ENCODE measurements at places on chromosomes 2 and 18. TPM values are rescaled to one million over a fixed set of nuclear protein-coding genes. Genes with fewer than 3 reads are reported as not detected.
A peak's percentile ranks its signal among the peaks of the same experiment; 100 is the strongest.

DNA sequence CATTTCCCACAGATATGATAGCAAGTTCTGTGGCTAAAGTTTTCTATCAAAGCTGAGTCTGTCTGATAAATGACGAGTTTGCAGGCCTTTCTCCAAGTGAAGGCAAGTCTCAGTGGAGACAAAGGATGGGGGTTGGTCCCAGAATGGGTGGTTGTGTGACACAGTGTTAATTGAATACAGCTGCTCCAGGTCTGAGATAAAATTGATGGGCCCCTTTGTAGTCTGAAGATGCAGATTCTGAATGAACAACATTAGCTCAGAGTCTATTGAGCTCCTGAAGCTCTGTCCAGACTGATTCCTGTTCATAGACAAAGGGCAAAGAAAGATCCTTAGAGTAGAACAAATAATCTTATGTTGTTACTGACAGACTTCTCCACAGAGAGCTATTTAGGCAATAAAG is 296.9 kb upstream of the CYRIA start:
- DNase-seq = no peak

- DNase-seq = peak; percentile 40
These were observed 1167.5 kb downstream of the DPP10 start for GRCh38 chr2:115609978-115610377.

GRCh38 chr2:150555611-150556356 is 68.3 kb upstream of the RND3 start:
- DNase-seq = no peak

GRCh38 chr2:207635468-207636200 is 10.4 kb upstream of the METTL21A start:
- no peak for DNase-seq

GRCh38 chr2:83689402-83689801 is 769.7 kb downstream of the SUCLG1 start:
- no peak for DNase-seq

GRCh38 chr2:172870396-172870795 is 134.8 kb downstream of the RAPGEF4 start:
- no peak for DNase-seq

DNA sequence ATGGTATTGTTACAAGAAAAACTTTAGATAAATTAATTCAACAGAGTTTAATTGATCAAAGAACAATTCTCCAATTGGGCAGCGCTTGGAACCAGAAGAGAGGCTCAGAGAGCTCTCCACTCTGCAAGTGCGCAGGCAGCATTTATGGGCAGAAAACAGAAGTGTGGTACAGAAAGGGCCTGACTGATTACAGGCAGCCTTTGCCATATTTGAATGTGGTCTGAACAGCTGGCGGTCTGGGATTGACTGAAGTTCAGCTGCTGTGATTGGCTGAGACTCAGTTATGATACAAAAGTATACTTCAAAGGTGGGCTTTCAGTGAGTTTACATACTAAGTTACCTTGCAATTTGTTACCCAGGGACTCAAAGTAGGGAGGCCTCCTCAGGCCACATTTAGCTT is 301.3 kb upstream of the ID2 start:
- no peak for DNase-seq

DNA sequence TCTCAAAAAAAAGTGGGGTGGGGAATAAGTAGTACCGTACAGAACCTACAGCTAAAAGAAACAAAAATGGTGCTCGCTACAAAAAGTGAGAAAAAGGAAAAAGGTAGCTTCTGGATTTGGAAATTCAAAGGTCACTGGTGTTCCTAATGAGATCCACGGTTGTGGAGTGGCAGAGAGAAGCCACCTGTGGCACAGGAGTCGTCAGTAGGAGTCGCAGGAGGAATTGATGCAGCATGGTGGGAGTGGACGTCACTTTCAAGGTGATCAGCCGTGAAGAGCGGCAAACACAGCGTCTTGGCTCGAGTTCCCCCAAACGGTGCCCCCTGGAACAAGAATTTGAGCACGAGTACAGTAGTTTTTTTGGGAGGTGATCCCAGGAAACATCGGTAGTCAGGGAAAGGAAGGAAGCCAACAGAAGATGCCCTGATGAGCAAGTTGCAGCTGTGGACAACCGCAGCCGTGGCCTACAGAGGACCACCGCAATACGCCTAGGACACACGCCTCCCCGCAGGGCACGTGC is 1.4 kb upstream of the TTL start:
- no peak for DNase-seq

The ABHD1 gene
- total RNA-seq = 0.37 TPM

The CHRND gene
- not detected for total RNA-seq

DNA sequence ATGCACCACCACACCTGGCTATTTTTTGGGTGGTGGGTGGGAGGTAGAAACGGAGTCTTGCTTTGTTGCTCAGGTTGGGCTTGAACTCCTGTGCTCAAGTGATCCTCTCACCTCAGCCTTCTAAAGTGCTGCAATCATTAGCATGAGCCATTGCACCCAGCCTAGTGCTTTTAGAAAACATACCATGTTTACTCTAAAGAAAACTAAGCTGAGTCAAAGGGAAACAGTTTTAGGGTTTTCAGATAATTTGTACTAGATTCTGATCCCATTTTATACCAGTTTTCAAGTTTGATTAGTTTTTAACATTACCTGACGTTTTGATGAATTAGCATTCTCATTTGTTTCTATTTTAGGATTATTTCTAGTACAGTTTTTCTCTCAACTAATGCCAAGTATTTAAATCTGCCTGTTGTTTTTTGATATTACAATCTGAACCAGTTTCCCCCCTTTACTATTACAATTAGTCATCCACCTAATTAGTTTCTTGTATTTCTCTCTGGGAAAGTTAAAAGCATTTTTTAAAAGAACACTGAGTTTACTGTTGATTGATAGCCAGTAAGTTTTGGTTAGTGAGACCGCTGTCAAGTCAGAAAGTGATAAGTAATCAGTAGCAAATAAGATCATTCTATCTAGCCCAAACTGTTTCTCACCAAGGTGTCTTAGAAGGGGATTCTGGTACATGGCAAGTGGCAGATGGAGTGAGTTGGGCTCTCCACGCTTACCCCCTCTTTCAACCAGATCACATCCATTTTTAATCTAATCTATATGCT is 24.2 kb upstream of the TBR1 start:
- DNase-seq = no peak

The IL36G gene
- total RNA-seq = not detected

DNA sequence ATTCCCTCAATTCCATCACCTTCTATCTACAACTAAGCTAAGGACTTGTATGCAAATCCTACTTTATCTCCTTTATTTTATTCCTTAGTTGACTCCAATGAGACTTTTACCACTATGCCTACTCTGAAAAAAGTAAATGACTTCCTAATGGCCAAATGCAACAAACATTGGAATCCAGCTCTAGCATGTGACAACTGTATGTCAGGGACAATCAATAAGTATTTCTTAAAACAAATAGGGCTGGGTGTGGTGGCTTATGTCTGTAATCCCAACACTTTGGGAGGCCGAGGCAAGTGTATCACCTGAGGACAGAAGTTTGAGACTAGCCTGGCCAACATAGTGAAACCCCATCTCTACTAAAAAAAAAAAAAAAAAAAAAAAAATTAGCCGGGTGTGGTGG is 21.8 kb downstream of the METTL4 start:
- DNase-seq = no peak

The CIB4 gene
- total RNA-seq = not detected

DNA sequence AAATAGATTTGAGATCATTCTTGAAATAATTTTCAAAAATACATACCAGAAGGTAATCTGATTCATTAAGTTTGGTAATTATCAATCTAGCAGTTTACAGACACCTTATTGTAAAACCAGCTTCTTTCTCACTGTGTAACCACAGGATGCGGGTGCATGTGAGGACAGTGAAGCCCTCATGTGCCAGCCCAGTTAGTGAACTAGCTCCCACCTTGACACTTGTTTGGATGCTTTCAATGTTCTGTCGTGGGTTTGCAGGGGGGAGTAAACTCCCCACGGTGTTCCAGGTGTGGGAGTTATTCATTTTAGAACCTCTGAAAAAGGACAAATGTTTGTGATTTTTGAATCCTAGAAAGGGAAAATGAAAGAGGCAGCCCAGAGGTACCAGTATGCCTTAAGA is 59.0 kb downstream of the WDSUB1 start:
- DNase-seq = no peak

The GPBAR1 gene
- 49.3 TPM for total RNA-seq

DNA sequence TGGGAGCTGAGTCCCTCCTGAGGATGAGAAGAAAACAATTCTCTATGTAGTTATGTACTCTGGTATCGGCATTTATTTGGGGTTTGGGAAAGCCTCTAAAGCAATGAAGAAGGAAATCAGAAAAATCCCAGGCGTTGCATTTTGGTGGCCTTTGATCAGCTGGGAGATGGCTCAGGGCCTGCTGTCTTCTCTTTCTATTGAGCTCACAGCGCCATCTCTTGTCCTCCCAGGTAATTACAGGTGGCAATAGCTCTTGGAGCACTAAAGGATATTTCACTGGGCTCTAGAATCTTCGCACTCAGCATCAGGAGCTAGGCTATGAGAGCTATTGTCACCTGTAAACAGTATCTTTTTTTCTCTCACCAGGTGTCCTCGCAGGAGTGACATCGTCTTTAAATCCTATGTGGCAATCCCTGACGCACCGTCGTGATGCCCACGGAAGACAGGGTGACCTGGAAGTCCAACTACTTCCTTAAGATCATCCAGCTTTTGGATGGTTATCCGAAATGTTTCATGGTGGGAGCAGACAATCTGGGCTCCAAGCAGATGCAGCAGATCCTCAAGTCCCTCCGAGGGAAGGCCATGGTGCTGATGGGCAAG is 76.1 kb upstream of the PMAIP1 start:
- peak; percentile 76 for DNase-seq

- no peak for DNase-seq
These were observed 33.6 kb upstream of the KCNG2 start for GRCh38 chr18:79764131-79764530.

The BOLL gene
- not detected for total RNA-seq

The CNGA3 gene
- total RNA-seq = not detected

The CAPN14 gene
- 0.14 TPM for total RNA-seq

DNA sequence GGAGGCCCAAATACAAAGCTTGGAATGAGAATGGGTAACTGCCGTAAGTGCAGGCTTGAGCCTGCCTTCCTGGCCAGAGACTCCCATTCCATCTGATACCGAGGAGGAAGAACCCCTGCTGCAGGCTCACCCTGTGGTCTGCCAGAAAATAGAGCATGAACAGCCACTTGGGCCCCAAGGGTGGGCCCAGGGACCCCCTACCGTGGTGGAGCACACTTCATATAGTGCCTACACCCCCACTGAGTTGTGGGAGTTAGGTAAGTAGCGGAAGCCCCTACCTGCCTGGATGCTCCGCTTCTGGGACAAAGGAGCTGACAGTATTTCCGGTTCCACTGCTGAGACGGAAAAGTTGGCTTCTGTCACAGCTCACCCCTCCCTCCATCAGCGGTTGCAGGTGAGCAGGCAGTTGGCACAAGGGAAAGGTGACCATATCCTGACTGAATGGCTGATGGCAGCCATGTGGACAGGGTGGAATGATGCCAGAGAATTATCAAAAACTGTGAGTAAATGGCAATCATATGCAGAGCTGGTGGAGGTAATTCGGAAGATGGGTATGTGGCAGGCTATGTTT is 11.5 kb upstream of the C2orf42 start:
- no peak for DNase-seq

The SALL3 gene
- total RNA-seq = 0.17 TPM

- DNase-seq = no peak
These were observed 158.3 kb downstream of the GULP1 start for GRCh38 chr2:188449971-188450370.

The SLC8A1 gene
- 82.9 TPM for total RNA-seq

All from mucosa of gallbladder (tissue), 1 donor.